ENCODE measurements at places on chromosomes 5 and 9. TPM values are rescaled to one million over a fixed set of nuclear protein-coding genes. Genes with fewer than 3 reads are reported as not detected.

Gene GABRA1
- not detected for polyA plus RNA-seq

Gene CCDC192
- polyA plus RNA-seq, result not detected

Gene GLDC
- 0.13 TPM for polyA plus RNA-seq

Gene GDNF
- polyA plus RNA-seq, result 0.85 TPM

Gene PCDHB9
- 0.10 TPM for polyA plus RNA-seq

Gene ADRB2
- 2.7 TPM for polyA plus RNA-seq

Gene MOB3B
- polyA plus RNA-seq, result 0.03 TPM

Gene MEIKIN
- polyA plus RNA-seq, result not detected

Gene IRX2
- polyA plus RNA-seq, result 1.1 TPM

Gene SPATA31E1
- polyA plus RNA-seq, result 0.04 TPM

Gene SLC28A3
- 1.1 TPM for polyA plus RNA-seq

Gene GRIA1
- 0.37 TPM for polyA plus RNA-seq

Gene PCDHB13
- polyA plus RNA-seq, result 0.26 TPM
